Stimulated activated CD4-positive, alpha-beta T cell treated with anti-CD3 and anti-CD28 coated beads, Interleukin-12 subunit alpha, Interleukin-12 subunit beta, amount 100 ng/mL, for 24 hours (primary cell): ENCODE measurements at places on chromosomes 5 and 9.

DNA sequence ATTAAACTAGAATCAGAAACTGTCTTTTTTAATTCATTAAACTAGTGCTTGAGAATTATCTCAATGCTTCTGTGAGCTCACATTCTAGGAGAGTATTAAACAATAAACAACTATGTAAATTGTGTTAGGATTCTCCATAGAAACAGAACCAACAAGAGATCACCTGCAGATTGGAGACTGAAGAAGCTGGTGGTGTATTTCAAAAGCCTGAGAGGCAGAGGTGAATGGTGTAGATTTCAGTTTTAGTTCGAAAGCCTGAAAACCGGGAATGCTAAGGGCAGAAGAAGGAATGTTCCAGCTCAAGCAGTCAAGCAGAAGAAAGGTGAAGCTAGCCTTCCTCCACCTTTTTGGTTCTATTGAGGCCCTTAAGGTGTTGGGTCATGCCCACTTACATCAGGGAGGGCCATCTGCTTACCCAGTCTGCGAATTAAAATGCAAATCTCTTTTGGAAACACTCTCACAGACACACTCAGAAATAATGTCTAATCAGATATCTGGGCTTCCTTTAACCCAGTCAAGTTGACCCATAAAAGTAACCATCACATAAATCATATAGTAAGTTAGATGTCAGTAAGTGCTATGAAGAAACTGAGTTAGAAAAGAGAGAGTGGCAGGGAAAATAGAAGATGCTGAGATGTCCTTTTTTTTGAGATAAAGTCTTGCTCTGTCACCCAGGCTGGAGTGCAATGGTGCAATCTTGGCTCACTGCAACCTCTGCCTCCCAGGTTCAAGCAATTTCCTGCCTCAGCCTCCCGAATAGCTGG lies 291.5 kb downstream of the ARRDC3 start:
- DNase-seq = no peak

GRCh38 chr9:134834217-134834956 lies 46.2 kb upstream of the FCN2 start:
- DNase-seq = no peak

DNA sequence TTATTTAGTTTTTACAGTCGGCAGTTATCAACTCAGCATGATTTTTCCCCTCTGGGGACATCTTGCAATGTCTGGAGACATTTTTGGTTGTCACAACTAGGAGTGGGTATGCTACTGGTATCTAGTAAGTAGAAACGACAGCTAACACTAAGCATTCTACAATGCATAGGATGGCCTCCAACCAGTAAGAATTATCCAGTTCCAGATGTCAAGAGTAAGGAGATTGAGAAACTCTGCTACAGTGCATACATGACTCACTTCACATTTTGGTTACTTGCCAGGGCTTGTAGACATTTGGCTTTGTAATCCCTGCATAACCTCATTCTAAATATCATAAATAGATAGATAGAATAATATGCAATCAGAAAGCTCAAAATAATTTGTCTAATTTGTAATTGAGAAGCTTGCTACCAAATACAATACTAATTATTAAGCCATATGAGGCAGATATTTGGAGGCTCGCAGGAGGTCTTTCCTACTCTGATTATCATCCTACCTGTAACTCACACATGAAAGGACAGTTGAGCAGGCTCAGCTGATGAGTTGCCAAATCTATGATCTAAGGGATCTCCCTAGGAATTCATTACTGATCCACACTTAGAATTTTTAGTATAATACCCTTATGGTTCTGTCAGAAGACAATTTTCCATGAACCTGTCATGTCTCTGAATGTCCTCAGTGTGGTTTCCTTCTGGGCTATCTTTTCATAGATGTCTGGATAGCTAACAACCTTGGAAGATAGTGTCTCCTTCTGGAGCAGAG lies 346.9 kb upstream of the TLE4 start:
- no peak for DNase-seq

GRCh38 chr5:69493396-69494133 lies 975 bp downstream of the OCLN start:
- DNase-seq = no peak

DNA sequence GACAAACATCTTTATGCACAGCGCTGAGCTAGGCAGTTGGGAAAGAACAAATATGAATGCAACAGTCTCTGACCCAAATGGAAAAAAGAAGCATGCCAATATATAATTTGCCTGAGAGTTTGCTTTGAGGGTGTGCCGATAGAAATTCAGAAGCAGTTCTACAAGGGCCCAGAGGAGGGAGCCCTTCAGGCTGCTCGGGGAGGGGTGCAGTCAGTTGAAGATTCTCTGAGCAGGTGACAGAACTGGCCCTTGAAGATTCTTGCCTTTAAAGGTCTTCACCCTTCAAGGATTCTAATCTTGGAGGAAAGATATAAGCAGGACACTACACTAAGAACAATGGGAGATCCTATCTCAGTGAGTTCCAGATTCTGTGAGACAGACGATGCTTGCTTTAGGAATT lies 3.7 kb upstream of the PAPPA start:
- no peak for DNase-seq
